T-helper 17 cell (primary cell): ENCODE measurements at places on chromosomes 16 and 17. TPM values are rescaled to one million over a fixed set of nuclear protein-coding genes. Genes with fewer than 3 reads are reported as not detected.

Gene GUCY2D
- total RNA-seq: 0.08 TPM

Gene KRTAP1-1
- total RNA-seq: not detected

Gene ODAD4
- 4.3 TPM for total RNA-seq

Gene NR1D1
- 102 TPM for total RNA-seq

Gene QRICH2
- total RNA-seq: 3.6 TPM

Gene COA3
- total RNA-seq: 10.1 TPM

Gene PRSS22
- 0.92 TPM for total RNA-seq
